Ammon's horn (tissue), 1 donor: ENCODE measurements at places on chromosomes 1 and 21.

GRCh38 chr1:31866450-31867032 is 50.7 kb upstream of the SPOCD1 start:
- DNase-seq, result no peak

DNA sequence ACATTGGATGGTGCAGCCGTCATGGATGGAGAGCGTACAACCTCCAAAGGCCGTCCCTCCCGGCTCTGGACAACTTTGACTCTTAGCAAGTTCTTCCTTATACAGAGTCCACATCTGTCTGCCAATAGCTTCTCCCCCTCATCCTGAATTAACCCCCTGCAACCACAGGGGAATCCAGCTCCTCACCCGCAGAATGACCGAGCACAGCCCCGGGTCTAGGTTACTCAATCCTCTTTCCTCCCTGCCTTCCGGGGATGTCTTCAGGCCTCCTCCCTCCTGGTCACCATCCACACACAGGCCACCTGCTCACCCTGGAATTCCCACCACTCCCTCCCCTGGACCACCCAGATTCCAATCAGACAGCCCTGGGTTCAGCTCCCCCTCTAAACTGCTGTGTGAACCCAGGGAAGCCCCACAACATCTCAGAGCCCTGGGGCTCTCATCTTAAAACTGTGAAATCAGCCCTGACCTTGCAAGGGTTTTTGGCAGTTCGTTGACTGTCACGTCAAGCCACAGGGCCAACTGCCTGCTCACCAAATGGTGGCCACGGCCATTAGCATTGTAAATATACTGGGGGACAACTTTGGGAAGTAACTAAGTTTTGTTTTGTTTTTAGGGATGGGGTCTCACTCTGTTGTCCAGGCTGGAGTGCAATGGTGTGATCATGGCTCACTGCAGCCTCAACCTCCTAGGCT is 54.2 kb downstream of the HSPG2 start:
- no peak for DNase-seq

DNA sequence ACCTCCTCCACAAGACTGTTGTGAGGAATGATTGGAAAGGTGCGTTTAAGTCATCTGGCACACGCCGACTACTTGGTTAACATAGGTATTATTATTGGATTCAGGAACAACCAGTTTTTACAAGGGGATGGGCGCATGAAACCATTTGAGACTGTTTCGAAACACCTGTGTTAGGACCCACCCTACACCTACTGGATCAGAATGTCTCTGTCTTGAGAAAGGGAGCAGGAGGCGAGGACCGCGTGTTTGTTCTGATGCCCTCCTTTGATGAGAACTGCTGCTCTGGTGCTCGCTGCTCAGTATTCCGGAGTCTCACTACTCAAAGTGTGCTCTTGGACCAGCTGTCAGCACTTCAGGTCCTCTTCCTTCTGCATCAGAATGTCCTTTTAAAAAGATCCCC is 7.3 kb downstream of the H6PD start:
- no peak for DNase-seq

DNA sequence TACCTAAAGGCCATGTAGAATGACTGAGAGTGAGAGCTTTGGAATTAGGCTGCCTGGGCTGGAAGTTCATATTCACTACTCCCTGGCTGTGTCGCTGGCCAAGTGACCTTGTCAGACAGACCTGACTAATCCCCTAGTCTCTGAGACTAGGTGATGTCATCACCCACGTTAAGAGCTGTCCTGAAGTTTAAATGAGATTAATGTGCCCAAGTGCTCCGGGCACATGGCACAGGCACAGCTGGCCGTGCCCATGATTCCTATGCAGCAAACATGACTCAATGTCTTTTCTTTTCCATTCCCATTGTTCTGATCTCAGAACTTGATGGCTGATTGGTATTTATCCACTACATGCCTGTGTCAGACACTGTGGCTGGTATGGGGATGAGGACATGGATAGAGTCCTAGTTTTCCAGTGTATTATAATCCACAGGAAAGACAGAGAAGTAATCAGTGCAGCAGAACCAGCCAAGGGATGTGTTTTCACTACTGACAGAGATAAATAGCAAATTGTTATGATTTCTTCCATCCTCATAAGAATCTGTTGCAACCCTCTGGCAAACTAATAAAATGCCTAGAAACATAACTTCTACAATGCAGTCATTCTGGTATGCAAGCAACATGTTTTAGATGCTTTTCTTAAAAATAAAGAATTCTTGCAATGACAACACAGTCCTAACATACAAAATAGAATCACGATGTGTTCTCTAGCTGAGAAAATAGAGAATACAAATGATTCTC is 180.9 kb downstream of the PCP4 start:
- no peak for DNase-seq
